ENCODE measurements at places on chromosomes 13 and 19.
A peak's percentile ranks its signal among the peaks of the same experiment; 100 is the strongest.

DNA sequence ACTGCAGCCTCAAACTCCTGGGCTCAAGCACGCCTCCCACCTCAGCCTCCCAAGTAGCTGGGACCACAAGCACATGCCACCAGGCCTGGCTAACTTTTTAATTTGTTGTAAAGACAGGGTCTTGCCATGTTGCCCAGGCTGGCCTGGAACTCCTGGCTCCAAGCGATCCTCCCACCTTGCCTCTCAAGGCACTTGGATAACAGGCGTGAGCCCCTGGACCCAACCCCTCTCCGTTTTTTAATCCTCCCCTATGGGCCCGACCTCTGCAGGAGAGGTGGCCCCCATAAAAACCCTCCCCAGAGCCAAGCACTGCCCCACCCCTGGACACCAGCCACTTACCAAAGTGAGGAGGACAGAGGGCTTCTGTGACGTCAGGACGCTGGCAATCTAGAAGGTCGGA, 28.6 kb downstream of the PEPD start:
- DNase-seq = no peak

DNA sequence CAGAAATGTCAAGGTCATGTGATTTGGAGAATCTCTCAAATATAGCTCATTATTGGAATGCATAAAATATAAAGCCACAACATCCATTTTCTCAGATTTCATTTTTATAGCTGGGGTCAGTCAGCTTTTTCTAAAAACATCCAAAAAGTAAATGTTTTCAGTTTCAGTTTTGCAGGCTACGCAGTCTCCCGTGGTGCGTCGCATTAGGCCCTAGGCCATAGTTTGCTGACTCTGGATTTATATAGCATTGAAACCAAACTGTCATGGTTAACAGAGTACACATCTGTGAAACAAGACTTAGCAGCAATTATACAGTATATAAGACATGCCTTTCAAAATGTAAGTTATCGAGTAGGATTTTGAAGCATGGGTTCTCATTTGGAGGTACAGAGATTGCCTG, 140.0 kb downstream of the IRS2 start:
- DNase-seq = no peak

GRCh38 chr13:106534639-106535551, 567 bp downstream of the EFNB2 start:
- peak; percentile 5 for DNase-seq

DNA sequence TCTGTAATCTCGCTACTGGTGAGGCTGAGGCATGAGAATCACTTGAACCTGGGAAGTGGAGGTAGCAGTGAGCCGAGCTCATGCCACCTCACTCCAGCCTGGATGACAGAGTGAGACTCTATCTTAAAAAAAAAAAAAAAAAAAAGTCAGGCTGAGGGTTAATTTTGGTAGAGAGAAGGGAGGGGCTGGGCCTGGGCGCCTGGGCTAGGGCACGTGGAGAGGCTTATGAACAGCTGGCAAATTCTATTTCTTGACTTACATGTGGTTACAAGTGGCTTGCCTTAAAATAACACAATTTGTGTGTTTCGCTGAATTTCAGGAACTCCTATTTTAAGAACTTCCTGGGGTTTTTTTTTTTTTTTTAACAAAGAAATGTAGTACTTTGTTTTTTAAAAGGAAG, 47.6 kb upstream of the MAP3K10 start:
- DNase-seq = peak; percentile 55

- no peak for DNase-seq
These were observed 5.7 kb upstream of the TNFSF13B start for GRCh38 chr13:108263621-108264355.

DNA sequence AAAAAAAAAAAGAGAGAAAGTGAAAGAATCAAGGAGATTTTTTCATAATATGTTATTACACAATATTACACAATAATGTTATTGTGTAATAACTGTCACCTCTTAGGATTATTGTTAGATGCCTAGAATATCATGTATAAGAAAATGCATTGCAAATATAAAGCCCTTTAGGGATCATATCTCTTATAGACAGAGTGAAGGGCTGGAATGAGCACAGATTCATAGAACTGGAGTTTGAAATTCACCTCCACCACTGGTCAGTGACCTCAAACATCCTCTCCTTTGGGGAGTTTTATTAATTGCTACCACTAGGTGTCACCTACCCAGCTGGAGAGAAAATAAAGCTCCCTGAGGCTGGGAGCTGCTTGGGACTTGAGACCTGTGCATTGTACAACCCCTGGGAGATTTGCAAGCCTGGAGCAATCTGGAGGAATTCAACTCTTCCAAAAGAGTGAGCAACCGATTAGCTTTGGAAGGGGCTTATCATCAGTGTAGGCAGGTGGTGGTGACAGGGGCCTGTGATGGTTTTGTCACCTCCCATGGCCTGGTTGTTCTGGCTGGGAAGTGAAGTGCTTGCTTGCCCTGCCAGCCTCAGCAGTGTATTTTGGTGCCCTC, 30.3 kb upstream of the FRY start:
- no peak for DNase-seq

GRCh38 chr19:40279761-40280607, 5.2 kb downstream of the AKT2 start:
- DNase-seq = no peak
